NCI-H2107 (cell line): ENCODE measurements at places on chromosomes 2 and 18.

GRCh38 chr2:228509021-228509420 is 327.5 kb upstream of the SPHKAP start:
- DNase-seq = no peak

- DNase-seq = no peak
These were observed 71.3 kb upstream of the PPM1B start for GRCh38 chr2:44097322-44097907.

DNA sequence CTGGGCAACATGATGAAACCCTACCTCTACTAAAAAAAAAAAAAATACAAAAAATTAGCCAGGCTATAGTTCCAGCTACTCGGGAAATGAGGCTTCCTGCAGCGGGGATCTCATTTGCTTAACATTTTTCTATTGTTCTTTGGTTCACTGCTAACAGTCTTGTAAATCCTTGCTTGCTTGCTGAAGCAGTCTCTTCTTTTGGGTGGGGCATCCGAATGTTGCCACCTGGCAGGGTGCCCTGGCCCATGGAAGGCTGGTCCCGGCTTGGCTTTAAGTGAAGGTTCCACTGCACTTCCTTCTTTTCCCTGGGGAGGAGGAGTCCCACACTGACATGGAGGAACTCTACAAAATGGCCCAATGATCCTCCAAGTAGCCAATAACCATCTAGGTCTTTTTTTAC is 6.0 kb upstream of the ANKRD29 start:
- DNase-seq = no peak

DNA sequence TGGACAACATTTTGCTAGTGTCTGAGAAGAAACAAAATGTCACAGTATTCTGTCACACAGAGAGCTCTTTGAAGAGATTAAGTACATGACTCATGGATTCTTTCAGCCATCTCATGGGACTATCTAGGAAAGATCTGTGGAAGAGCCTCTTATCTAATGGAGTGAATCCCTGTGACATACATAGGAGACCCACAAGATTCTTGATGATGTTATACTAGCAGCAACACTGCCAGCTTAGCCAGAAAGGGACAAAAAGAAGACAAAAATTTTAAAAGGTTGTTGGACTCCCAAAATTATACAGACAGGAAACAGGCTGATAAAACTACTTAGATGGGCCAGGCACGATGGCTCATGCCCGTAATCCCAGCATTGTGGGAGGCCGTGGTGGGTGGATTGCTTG is 143.3 kb upstream of the MGAT5 start:
- DNase-seq = no peak

- DNase-seq = no peak
These were observed 634.6 kb upstream of the SLC39A10 start for GRCh38 chr2:195022508-195022830.

GRCh38 chr2:16774980-16775898 is 109.6 kb upstream of the CYRIA start:
- DNase-seq = no peak

- DNase-seq = no peak
These were observed 40.6 kb downstream of the GPD2 start for GRCh38 chr2:156476850-156477206.
